Activated CD4-positive, alpha-beta T cell treated with anti-CD3 and anti-CD28 coated beads for 36 hours (primary cell): ENCODE measurements at places on chromosomes 6 and 20. TPM values are rescaled to one million over a fixed set of nuclear protein-coding genes. Genes with fewer than 3 reads are reported as not detected.

Gene KHDC1
- 2.8 TPM for total RNA-seq

Gene PAK5
- not detected for total RNA-seq

Gene ZSCAN23
- total RNA-seq: 2.9 TPM

Gene NFKBIL1
- 18.1 TPM for total RNA-seq

DNA sequence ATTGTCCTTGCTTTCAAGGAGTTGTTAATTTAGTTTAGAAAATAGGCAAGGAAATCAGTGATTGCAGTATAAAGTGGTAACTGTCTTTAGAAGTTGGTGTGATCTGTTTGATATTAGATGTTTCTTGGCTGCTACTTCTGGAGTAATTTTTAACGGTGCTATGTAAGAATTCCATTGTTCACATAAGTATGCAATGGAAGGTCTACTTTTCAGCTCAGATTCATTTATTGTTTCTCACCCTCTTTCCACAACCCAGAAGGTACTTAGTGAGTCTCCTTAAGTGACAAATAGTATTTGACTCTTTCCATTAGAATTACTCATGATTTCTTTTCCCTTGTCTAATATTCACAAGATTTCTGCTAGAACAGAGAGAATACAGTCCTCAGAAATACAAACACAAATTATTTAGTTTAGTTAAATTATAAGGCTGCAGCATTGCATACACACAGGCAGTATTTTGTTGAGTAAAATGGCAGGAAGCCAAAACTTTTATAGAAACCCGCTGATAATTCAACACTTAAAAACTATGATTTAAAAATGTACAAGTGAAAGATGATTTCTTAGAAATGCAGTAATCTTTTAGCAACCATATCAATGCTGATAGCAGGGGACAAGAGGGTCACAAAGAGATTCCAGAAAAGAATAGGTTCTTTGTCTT is 554.3 kb downstream of the CD109 start:
- DNase-seq: no peak

- no peak for DNase-seq
Measured at GRCh38 chr6:111441678-111442243, 41.3 kb downstream of the REV3L start.

- DNase-seq: no peak
Measured at GRCh38 chr6:25576919-25577318, 75.1 kb upstream of the SCGN start.

DNA sequence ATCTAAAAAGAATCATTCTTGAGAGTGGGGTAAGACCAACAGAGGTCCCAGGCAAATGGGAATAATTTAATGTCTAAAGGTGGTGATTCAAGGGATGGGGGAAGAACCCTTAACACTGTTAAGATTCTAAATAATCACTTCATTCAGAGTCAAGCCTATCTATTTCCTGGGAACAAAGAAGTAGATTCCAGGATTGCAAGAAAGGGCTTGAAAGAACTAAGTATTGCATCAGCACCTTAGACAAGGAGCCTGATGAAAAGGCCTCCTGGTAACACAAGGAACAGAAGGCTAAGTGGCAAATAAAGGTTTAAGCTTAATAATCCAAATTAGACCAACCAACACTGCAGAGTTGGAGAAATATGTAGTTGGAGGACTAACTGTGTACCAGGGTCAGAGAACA is 620.7 kb upstream of the BTBD3 start:
- no peak for DNase-seq

DNA sequence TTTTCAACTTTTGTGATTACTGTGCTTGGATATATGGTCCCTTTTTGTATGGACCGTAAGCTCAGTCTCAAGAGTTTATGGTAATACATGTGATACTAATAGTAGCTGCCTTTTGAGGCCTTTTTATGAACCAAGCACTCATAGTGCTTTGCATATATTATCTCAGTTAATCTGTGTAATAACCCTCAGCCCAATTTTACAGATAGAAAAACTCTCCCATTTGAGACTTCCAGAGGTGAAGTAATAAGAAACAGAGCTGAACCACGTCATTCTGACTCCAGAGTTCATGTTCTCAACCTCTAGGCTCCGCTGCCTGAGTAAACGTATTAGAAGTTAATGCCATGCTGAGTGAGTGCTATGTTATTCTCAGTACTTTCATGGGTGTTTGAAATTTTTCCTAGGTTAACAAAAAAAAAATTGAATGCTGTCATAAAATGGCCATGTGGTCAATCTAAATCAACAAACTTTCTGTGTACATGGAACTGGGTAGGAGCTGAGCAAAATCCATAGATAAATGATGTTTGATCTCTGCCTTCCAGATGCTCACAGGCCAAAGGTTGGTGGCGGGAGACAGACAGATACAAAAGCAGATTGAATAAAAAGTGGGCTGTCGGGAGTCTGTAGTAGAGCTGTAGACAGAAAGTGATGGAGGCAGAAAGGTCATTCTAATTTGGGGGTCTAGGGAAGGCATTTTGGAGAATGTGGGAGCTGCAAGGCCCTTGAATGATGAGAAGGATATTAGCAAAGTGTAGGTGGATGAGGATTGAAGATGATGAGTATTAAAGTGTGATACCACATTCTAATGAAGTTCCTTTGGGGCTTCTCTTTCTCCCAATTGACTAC is 22.6 kb upstream of the ELOVL2 start:
- no peak for DNase-seq
